Amniotic stem cell (primary cell): ENCODE measurements at places on chromosomes 6 and 20.

- DNase-seq: no peak
These were observed 37.2 kb upstream of the STXBP5 start for GRCh38 chr6:147166992-147167391.

- no peak for DNase-seq
These were observed 12.9 kb upstream of the TLDC2 start for GRCh38 chr20:36862857-36863668.

- no peak for DNase-seq
These were observed 38.0 kb upstream of the PRSS35 start for GRCh38 chr6:83474309-83474708.

DNA sequence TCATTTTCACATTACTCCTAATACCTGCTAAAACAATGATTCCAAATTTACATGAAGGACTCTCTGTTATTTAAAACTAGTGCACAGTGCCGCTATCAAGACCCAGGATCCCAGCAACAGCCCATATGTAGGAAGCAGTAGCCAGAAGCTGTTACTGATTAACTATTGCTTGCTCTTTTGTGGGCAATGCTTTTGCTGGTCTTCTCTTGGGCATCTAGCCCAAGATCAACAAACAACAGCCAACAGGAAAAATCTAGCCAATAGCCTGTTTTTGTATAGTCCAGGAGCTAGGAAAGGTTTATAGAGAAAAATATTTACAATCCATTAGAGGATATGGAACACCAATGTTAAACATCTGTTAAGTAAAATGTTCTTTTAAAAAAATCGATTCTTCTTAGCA lies 22.1 kb upstream of the TENT5A start:
- DNase-seq: no peak

GRCh38 chr6:146543211-146543939 lies at the start of gene RAB32:
Gene RAB32, plus strand, starts transcription at chr6:146543833. Its CDS starts 39 bp downstream, at chr6:146543872.
- DNase-seq: peak; percentile 92

- no peak for DNase-seq
These were observed 8.2 kb downstream of the NT5DC1 start for GRCh38 chr6:116108836-116109235.

DNA sequence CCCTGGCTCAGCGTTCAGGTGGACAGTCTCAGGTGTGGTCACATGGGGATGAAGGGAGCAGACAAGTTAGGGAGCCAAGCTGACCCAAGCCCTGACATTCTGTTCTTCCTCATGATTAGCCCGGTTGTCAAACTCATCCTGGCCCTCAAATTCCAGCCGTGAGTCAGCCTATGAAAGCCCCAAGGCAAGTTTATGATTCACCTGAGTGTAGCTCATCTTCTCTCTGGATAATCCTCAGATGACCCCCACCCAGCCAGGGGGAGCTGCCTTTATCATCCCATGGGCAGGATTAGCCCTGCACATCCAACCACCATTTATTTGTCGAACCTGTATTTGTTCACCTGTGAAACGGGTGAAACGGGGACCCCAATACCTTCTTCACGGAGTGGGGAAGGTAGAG lies 161.9 kb downstream of the DHX35 start:
- no peak for DNase-seq

- no peak for DNase-seq
These were observed 210.7 kb upstream of the CNR1 start for GRCh38 chr6:88376768-88377387.

DNA sequence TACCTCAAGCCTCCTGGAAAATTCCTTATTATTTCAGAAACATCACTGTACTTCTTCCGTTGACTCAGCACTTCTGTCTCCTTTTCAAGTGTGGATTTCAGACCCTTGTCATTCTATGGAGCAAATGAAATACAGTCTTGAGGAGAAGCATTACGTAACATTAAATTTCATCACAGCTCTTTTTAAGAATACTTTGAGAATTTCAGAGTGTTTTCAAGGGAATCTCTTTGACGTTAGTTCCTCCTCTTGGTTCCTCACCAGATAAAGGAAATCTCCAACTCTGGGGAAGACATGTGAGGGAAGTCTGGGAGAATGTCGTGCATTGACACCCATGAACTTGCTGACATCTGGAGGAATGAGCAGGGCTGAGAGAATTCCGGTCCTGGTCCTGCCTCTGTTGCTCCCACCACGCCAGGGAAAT lies 32.3 kb downstream of the UST start:
- no peak for DNase-seq

DNA sequence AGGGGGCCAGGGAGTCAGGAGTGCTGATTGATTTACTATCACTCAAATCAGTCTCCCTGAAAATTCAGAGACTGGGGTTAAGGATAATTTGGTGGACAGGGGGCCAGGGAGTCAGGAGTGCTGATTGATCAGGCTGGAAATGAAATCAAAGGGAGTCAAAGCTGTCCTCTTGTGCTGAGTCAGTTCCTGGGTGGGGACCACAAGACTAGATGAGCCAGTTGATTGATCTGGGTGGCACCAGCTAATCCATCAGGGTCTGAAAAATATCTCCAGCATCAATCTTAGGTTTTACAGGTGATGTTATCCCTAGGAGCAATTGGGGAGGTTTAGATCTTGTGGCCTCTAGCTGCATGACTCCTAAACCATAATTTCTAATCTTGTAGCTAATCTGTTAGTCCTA lies 6.1 kb upstream of the AFG1L start:
- no peak for DNase-seq

DNA sequence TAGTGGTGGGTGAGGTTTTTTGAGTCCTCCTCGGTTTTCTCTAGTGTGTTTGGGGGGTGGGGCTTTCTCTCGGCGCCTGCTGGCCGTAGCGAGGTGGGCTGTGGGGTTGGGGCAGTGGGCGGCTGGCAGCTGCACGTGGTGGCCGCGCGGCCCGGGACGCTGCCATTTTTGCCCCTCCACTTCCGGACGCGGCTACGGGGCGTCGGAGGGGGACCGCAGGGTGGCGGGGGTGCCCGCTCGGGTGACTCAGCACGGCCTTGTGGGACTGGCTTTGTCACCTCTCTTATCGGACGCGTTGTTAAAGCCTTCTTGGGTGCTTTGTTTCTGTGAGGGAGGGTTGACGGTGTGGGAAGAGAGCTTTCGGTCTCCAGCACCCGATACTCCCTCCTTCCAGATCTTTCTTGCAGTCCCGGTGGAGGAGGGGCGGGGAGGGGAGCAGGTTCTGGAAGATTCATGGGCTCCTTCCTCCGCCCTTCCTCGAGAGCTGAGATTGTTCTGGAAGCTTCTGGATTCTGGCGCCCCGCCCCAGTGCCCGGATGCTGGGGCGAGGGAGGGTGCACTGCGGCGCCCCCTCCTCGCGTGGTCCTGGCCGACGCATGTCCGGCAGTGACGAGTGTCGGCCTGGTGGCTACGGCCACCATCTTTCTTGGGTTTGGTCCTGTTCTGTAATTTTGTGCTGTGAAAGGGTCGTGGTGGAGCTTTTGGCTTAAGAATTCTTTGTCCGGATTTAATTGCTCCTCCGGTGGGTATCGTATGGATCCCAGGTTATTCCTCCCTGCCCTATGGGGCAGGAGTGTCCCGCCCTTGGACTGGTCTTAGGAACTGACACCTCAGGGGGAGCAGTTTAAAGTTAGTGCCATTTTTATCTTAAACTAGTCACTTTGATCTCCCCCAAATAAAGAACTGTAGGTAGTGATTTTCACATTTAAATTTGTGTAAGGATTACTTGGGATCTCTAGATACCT lies 719 bp downstream of the HSP90AB1 start:
- DNase-seq: no peak

- no peak for DNase-seq
These were observed 184.9 kb downstream of the TINAG start for GRCh38 chr6:54493138-54493537.

- DNase-seq: no peak
These were observed 47.4 kb upstream of the SIRPA start for GRCh38 chr20:1847780-1848179.

DNA sequence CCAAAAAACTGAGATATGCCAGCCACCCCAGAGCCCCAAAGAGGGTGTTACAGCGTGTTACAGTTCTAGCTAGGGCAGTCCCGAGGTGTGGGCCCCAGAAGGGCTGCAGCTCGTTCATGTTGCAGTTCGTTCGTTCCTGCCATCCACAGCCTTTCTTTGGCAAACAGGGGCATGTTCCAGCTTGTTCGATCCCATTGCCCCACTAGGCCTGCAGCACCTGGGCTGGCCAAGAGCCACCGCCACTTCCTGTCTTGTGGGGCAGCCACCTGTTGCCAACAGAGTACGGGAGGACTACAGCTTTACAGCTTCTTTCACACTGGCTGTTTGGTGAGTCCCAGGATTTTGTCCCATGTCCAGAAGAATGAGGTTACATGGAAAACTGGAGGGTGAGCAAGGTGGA lies 198.1 kb downstream of the MMUT start:
- DNase-seq: no peak

DNA sequence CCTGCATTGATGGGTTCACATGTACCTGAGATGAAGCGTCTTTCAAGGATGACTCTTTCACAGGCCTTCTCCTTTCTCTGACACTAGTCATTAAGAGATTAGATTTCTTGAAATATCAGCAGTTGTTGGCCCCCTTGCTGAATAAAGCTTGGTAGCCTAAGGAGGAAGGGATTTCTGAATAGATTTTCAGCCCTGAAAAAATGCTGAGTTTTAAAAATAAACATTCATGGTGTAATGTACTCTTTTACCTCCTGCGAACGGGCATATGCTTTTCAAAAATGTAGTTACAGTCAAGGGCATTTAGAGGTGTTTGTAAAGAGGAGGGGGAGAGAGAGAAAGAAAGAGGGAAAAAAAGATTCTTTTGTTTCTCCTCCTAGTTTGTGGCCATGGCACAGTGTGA lies 222.7 kb downstream of the SOX4 start:
- DNase-seq: no peak

- DNase-seq: no peak
These were observed 101.3 kb downstream of the OR2B2 start for GRCh38 chr6:27810768-27811450.

GRCh38 chr6:68834551-68834950 lies 199.5 kb downstream of the ADGRB3 start:
- DNase-seq: no peak

GRCh38 chr6:97133067-97133466 lies 149.9 kb downstream of the MMS22L start:
- no peak for DNase-seq

- DNase-seq: no peak
These were observed 183.5 kb downstream of the CDKAL1 start for GRCh38 chr6:20717743-20718142.

GRCh38 chr20:328027-328974 lies 2.9 kb downstream of the SOX12 start:
- DNase-seq: no peak

- DNase-seq: no peak
These were observed 30.3 kb upstream of the OGFRL1 start for GRCh38 chr6:71258078-71258866.

DNA sequence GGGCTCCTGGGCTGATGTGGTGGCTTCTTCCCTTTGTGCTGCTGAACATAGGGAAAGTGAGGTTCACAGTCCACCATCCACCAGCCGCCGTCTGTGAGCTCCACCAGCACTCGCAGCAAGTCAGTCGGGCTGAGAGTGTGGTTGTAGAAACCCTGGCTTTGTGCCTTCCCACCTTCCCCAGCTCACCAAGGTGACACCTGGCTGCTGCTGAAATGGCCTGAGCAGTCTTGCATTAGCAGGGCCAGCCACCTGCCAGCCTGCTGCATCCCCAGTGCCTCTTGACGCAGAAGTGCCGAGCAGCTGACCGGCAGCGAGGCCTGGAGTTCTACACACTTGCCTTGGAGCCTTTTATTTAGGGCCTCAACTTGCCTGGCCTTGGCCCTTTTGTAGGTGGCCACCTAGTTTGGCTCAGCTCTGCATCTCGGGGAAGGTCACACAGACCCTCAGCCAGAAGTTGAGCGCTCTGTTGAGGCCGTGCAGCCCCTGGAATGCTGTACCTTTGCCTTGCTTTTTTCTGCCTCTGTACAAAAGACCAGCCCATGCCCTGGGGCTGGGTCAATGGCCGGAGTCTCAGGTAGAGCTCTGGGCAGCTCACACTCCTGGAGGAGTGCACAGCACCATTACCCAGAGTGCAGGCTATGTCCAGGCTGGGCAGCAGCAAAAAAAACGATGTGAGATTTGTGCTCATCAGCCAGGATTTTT lies 76.5 kb downstream of the PTPN1 start:
- no peak for DNase-seq

DNA sequence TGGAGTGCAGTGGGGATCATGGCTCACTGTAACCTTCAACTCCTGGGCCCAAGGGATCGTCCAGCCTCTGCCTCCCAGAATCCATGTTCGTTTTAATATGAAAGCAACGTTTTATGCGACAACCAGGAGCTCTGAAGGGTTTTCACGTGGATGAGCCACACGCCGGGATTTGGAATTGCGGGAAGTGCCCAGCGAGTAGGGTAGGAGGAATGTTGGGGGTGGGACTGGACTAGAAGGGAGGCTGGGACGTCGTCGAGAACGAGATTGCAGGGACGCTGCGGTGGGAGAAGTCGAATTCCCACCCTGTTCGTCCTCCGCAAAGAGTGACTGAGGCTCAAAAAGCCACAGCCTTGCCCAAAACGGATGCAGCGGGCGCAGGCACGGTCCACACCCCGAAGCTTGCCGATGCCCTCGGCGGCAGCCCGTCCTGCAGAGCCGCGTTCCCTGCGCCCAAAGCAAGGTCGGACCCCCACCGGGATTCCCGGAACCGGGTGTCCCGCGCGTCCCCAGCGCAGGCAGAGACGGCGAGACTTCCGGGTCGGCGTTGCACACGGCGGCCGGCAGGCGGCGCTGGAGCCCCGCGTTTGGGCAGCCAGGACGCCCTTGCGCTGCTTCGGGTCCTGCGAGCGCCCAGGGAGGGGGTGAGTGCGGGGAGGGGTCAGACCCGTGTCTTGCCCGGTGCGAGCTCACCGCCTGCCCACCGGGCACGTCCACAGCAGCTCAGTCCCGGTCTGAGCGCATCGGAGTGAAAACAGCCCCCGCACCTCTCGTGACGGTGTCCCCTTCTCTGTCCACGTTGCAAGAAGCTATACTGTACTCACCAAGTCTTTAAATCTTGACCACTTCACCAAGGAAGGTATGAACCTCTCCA lies 87.8 kb downstream of the DHX35 start:
- DNase-seq: peak; percentile 18

DNA sequence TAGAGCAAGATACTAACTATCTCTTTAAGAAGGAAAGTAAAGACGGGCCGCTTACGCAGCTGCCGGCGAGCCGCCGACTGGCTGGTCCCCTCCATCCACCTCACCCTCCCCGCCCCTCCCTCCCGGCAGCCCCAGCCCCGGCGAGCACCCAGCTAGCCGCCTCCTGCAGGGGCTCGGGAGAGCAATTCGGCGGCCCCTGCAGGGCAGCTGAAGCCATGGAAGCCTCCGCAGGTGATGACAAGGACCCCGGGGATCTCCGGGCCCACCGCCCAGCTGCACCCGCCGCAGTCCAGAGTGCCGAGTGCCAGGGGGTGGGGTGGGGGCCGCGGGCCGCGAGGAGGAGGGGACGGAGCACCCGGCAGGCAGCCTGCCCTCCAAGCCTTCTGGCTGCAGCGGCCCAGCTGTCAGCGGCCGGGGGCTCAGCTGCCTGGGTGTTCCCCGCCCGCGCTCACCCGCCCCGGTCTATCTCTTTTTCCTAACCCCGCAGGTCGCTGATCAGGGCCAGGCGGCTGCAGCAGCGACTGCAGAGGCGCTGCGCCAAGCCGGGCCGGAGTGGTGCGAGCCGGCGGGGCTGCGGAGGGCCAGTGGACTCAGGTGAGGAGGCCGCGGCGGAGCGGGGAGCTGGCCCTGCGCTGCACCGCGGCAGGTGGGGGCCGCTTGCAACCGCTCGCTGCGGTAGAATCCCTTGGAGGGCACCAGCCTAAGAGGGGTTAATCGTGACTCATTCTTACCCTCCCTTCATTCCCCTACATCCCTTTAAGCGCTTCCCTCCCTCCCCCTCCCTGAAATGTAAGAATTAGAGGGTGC lies at the start of gene SNPH:
Gene SNPH (plus strand): TSS at position 128 of the 807 bp plus-strand sequence. CDS start 29,946 bp downstream, outside the sequence.
- DNase-seq: peak; percentile 61
